ENCODE measurements at places on chromosomes 12 and 14.
A peak's percentile ranks its signal among the peaks of the same experiment; 100 is the strongest.

GRCh38 chr12:116319898-116320621, 42.6 kb upstream of the MED13L start:
- peak; percentile 4 for DNase-seq

GRCh38 chr14:81193924-81194633, 26.7 kb downstream of the GTF2A1 start:
- no peak for DNase-seq

DNA sequence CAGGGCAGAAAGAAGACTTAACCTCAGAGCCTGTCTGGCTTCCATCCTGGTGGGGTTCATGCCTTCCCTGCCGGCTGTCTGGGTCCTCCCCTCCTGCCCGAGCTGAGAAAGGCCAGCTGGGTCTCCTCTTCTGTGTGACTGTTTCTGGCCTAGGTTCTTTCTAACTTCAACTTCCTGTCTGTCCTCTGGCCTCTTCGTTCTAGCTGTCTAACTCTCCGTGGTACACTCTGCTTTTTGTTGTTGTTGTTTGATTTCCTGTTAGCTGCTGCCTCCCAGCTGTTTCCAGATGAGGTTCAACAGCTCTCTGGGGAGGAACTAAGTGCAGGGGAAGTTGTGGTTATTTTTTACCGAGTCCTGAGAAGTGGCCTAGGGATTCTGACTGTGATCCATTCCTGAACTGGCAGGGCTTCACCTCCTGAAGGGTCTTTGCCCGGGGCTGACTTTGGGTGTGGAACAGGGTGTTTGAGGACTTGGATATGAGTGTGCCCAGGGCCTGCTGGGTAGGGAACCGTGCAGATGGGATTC, 3.2 kb downstream of the MLXIP start:
- DNase-seq = no peak

GRCh38 chr14:91284146-91284790, 39.8 kb upstream of the GPR68 start:
- no peak for DNase-seq

DNA sequence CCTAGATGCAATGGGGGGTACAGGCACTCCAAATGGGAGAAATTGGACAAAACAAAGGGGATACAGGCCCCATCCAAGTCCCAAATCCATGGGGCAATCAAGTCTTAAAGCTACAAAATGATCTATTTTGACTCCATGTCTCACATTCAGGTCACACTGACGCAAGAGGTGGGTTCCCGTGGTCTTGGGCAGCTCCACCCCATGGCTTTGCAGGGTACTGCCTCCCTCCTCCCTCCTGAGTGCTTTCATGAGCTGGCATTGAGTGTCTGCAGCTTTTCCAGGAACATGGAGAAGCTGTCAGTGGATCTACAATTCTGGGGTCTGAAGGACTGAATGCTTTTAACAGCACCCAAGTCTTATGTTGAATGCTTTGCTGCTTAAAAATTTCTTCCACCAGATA, 274.5 kb upstream of the LRIG3 start:
- DNase-seq = no peak

GRCh38 chr12:57069523-57069922, 9.1 kb downstream of the NEMP1 start:
- DNase-seq = no peak

- no peak for DNase-seq
These were observed 209.8 kb upstream of the FLRT2 start for GRCh38 chr14:85319998-85320630.

DNA sequence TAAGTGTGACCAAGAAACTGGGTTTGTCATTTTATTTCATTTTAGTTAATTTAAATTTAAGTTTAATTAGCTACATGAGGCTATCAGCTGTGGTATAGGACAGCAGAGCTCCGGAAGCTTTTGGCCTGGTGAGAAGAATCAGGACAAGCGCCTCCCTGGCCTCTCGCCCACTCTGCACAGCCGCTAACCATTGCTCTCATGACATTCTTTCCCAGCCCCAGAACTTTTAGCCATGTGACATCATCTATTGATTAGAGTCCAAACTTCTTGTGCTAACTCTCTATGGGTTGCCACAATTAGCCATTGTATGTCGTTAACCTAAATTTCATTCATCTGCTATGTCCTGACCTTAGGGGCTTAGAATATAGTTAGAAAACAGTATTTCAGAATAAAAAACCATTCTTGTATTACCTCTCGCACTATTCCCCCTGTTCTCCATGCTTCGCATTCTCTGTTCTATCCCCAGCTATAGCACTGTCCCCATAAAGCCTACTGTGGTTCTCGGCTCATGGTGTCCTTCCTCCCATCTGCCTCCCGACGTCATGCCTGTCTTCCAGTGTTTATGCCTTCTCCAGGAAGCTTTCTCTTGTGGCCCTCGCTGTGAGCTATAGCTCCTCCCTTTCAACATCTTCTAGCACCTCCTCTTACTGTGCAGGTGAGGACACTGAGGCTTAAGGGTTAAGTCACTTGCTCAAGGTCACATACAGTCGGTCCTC, 23.5 kb downstream of the SSH1 start:
- no peak for DNase-seq

DNA sequence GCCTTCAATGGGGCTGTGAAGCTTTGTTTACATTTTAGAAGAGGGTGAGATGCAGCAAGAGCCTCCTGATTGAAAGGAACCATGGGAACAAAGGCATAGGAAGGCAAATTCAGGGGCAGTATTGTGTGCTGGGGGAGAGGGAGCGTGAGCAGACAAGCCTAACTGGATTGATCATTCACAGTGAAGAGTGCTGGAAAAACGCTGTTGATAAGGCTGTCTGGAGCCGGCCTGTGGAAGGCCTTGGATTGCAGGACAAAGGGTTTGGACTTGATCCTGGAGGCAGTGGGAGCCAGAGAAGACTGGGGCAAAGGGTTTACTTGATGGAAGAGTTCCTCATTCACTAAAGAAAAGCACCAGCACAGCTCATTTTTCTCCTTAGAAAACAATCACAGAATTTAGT, 160.5 kb downstream of the PAH start:
- DNase-seq = no peak

- no peak for DNase-seq
These were observed 9.1 kb upstream of the ATG101 start for GRCh38 chr12:52060498-52061177.

DNA sequence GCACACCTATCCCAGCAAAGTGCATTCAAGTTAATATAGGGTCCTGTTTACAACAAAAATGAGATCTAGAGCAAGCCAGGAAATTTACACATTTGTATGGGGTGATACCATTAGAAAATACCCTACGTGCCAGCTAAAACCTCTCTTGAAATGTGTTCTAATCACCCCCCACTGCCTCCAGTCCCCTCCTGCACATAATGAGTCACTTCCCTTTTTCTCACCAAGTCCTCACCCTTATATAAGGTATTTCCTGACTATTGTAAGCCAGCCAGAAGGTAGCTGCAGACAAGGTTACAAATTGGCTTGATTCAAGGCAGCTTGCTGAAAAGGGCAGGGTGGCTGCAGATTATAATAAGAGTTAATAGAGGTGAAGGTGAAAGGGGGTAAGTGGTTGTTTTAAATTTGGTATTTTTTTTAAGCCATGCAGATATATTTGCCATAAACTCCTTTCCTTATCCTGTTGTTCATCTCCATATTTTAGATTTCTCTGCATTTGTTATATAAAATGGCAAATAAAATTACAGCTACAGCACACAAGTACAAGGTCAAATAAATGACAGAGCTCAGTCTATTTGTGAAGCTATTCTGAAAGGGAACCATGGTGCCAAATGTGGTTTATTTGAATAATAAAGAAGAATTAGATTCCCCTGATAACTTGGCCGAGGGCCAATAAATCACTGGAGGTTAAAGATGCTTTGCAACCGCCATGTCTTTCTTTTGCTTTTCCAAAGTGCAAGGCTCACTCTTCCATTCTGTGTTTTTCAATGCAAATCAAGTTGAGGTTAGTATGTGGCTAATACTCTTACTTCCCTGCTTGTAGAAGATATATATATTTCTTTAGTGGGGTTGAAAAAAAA, 385.9 kb downstream of the EGLN3 start:
- DNase-seq = no peak

- DNase-seq = no peak
These were observed 1005.5 kb downstream of the VRK1 start for GRCh38 chr14:97802430-97803373.

GRCh38 chr12:59874781-59875180, 279.0 kb downstream of the SLC16A7 start:
- DNase-seq = no peak

DNA sequence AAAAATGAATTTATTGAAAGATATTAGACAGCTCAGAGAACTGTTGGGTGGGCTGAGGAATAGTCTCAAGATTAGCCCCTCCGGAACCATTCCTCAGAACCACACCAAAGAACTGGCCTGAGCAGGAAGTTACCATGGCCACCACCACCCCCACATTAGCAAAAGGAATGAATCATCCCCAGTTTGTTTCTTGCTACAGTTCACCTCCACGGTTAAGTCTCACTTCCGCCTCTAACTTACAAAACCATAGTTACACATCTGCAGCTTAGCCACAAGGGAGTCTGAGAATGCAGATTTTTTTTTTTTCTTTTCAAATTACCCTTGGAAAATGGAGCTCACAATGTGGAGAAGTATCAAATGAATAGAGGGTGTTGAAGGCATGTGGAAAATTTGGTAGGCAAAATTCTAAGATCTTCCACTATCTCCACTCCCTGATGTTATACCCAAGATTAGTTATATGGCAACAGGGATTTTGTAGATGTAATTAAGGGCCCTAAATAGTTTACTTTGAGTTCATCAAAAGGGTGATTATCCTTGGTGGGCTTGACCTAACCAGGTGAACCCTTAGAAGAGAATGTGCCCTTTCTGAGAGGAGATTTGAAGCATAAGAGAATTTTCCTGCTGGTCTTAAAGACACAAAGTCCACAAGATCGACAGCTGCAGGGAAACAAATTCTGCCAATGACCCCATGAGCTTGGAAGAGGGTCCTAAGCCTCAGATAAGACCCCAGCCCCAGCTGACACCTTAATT, 129.8 kb upstream of the KRR1 start:
- DNase-seq = peak; percentile 38

DNA sequence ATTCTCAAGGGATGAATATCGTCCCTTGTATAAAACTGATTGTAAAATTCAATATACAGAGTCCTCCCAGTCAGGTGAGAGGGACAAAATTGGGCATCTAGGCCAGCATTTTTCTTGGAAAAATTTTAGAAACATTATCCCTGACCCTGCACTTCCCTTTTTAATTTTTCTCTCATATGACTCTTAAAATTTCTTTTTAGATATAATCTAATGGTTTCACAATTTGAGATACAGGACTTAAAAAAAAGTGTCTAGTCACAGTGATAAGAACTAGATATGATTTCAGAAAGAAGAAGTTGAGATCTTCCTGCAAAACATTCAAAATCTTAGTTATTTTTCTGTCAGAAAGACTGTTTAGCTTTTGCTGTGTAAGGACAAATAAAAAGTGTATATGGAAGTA, 270.8 kb upstream of the PPFIA2 start:
- no peak for DNase-seq

GRCh38 chr12:62301080-62301798, 41.0 kb downstream of the USP15 start:
- DNase-seq = no peak

- peak; percentile 84 for DNase-seq
These were observed 1.1 kb upstream of the NAB2 start for GRCh38 chr12:57087691-57088353.

- DNase-seq = no peak
These were observed 62.7 kb downstream of the C2CD5 start for GRCh38 chr12:22481547-22482104.

DNA sequence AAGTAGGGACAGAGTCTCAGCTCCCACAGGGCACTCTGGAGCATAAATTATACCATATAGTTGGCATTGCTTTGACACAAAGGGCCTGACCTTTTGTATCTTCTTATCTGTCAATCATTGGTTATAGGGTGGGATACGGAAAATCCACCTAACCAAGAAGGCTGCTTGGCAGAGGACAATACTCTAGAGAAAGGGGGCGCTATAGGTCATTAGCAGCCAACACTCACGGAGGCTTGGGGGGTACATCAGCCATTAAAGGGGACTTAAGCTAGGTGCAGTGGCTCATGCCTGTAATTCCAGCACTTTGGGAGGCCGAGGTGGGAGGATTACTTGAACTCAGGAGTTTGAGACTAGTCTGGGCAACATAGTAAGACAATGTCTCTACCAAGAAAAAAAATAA, 22.9 kb downstream of the SPTSSA start:
- no peak for DNase-seq

GRCh38 chr12:104671409-104672095, 214.8 kb downstream of the CHST11 start:
- DNase-seq = peak; percentile 78

DNA sequence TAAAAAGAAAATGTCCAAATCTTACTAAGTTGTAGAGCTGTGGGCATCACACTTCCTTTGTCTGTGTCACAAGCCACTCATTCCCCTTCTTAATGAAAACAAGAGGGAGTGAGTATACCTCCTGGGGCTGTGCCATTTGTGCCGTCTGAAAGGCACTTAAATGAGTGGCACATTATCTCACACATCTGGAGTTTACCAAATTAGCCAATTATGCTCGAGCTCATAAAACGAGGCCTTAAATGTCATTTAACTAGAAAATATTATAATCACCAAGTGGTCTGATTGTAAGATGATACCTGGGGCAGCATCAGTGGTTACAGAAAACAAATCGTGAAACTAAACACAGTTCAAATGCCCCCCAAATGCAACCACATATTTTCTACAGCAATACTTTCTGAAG, 146.1 kb downstream of the PAX9 start:
- DNase-seq = no peak

DNA sequence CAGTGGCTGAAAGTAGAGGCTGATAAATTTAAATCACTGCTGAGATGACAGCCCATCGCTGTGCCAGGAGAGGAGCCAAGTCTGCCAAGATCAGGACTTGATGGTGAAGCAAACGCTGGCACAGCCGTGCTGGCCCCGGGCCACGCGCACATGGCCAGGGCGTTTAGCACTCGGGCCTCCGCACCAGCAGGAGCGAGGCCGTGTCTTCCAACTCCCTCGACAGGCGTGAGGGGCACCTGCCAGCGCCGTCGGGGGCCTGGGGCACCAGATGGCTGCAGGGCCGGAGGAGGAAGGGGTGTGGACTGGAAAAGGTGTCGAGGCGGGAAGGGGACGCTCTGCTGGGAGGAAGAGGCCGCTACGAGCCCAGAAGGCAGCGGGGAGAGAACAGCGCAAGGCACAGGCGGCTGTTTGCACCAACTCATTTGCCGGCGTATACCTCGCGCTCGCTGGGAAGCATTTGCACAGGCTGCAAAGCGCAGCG, 29.5 kb downstream of the RIMBP2 start:
- no peak for DNase-seq

GRCh38 chr14:50018201-50018932, 98.0 kb downstream of the VCPKMT start:
- no peak for DNase-seq

GRCh38 chr12:4819654-4820053, 90.1 kb upstream of the KCNA1 start:
- DNase-seq = no peak

- no peak for DNase-seq
These were observed 30.4 kb upstream of the SUPT16H start for GRCh38 chr14:21414137-21414631.

All from stimulated activated CD8-positive, alpha-beta memory T cell treated with anti-CD3 and anti-CD28 coated beads, Interleukin-4, amount 100 ng/mL, for 24 hours (primary cell).